ENCODE measurements at places on chromosomes 12 and 14.

DNA sequence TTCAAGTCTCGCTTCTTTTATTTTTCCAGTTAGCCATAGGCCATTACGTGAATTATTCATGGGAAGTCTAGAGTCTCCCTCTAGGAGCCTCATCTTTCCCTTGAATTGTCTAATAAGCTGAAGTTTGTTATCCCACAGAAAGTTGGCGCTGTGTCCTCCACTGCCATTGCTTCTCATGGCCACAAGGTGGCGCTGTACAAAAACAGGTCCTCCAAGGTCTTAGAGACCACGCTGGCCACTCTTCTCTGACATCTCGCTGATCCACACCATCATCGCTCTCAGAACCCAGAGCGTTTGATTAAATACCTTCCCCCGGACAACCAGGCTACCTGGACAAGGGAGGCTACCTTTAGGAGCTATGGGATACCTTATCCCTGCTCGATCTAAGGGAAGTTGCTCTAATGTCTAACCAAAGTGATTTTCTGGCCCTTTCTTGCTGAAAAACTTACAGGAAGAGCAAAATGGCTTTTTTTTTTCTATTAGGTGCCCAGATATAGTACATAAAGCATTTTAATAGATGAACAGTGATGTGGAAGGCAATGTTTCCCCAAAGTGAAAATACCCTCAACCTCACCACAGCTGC is 110.0 kb downstream of the CCDC60 start:
- no peak for DNase-seq

DNA sequence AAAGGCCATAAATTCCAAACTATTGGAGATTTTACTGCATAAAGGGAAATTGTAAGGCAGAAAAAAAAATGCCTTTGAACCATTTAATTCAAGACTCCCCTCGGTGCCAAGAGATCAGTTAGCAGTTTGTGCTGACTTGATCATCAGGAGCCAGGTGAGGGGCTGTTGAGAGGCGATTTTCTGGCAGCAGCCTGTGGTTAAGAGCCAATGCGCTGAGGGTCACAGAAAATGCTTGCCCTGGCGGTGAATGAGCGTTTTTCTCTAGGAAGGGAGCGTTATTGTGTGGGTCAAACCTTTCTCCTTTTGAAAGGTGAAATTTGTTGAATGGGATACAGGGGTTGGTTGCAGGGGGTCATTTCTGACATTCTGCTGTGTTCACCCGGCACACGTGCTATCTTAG is 4.7 kb downstream of the SRRM4 start:
- no peak for DNase-seq

GRCh38 chr12:27434673-27435565 is 11.6 kb upstream of the SMCO2 start:
- DNase-seq: peak; percentile 20

GRCh38 chr12:114864837-114865551 is 181.0 kb upstream of the TBX3 start:
- no peak for DNase-seq

DNA sequence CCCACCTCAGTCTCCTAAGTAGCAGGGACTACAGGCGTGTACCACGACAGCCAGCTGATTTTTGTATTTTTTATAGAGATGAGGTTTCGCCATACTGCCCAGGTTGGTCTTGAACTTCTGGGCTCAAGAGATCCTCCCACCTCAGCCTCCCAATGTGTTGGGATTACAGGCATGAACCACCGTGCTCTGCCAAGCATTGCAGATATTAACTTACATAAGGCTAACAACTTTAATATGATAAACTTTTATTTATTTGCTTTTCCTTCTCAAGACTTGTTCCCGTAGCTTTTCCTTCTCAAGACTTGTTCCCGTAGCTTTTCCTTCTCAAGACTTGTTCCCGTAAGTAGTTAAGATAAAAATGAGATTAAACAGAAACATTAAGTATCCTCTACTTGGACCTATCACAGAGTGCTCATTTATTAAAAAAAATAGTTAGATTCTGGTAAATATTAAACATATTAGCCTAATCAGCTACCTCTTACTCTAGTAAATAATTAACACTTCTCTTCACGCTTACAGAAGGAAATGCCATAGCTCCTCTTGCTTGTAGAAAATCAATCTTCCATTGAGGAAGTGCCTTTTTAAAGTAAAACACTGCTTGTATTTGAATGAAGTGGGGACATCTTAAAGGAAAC is 157.7 kb upstream of the KITLG start:
- no peak for DNase-seq

DNA sequence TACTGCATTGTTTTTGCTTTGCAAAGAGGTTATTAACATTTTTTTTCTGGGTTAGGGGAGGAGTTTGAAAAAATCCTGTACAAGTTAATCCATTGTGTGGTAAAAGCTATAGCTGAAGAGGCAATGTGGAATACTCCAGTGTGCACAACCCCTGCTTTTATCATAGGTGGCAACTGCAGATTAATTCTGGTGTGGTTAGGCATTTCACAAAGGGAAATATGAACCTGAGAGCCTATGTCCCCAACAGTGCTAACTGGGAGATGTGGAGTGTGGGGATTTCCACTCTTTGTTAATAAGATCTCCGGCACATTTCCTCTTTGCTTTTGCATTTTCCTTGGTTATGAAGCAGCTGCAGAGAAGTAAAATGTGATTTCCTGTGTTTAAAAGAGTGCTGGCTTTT is 33.6 kb downstream of the PRORP start:
- no peak for DNase-seq

DNA sequence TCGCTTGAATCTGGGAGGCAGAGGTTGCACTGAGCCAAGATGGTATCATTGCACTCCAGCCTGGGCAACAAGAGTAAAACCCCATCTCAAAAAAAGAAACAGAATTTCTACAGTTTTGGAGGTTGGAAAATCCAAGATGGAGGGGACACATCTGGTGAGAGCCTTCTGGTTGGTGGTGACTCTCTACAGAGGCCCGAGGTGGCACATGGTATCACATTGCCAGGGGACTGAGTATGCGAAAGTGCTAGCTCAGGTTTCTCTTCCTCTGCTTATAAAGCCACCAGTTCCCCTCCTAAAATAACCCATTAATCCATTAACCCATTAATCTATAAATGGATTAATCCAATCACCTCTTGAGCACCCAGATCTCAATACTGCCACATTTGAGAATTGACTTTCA is 70.8 kb upstream of the DACT1 start:
- DNase-seq: no peak

DNA sequence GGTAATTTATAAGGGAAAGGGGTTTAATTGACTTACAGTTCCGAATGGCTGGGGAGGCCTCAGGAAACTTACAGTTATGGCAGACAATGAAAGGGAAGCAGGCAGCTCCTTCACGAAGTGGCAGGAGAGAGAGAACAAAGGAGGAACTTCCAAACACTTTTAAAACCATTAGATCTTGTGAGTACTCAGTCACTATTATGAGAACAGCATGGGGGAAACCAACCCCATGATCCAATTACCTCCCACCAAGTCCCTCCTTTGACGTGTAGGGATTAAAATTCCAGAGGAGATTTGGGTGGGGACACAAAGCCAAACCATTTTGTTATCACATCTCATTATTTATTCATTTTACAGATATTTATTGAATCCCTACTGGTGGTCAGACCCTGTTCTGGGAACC is 822.8 kb downstream of the GALC start:
- DNase-seq: no peak

GRCh38 chr14:91379579-91379932 is 38.1 kb downstream of the CCDC88C start:
- no peak for DNase-seq

DNA sequence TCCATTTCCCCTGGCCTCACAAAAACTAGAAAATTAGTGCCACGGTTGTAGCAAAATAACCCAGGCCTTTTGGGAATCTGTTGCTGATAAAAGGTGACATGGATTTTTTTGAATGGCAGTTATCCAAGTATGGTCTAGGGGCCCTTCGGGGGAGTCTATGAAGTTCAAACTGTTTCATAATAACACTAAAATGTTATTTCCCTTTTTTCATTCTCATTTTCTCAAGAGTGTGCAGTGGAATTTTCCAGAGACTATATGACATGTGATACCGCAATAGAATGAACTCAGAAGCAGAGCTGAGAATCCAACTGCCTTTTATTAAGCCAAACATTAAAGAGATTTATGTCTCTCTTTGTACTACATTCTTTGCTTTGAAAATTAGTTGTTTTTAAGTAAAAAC is 26.9 kb downstream of the GSTZ1 start:
- DNase-seq: no peak

GRCh38 chr12:120943482-120943881 is 34.9 kb upstream of the HNF1A start:
- DNase-seq: no peak

- DNase-seq: no peak
These were observed 32.8 kb downstream of the SPTLC2 start for GRCh38 chr14:77583657-77584056.

- no peak for DNase-seq
These were observed 36.9 kb downstream of the ZFC3H1 start for GRCh38 chr12:71626768-71627167.

- no peak for DNase-seq
These were observed 166.7 kb upstream of the SYT1 start for GRCh38 chr12:78697817-78698415.

DNA sequence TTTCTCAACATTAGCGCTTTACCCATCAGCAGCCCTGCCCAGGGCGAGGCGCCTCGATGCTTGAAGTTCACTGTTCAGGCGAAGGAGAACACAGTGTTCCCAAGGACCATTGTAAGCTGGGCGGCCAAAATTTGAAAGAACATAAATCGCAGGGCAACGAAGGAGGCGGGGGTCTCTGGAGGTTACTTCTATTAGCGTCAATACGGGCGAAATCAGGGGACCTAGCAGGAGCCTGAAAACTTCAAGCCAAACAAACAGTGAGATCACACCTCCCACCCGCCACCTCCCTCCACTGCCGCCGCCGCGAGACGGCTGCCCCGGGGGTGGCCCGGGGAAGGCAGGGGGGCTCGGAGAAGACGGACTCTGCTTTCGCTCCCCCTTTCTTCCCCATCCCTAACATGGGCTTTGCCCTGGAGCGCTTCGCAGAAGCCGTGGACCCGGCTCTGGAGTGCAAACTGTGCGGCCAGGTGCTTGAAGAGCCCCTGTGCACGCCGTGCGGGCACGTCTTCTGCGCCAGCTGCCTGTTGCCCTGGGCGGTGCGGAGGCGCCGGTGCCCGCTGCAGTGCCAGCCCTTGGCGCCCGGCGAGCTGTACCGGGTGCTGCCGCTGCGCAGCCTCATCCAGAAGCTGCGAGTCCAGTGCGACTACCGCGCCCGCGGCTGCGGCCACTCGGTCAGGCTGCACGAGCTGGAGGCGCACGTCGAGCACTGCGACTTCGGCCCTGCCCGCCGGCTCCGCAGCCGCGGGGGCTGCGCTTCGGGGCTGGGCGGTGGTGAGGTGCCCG is at the start of gene PDZRN4:
PDZRN4 (plus strand) TSS at position 263 of the 783 bp plus-strand sequence.
- no peak for DNase-seq

GRCh38 chr12:6461401-6462233 is 8.9 kb downstream of the VAMP1 start:
- DNase-seq: peak; percentile 64

- DNase-seq: no peak
These were observed 3.6 kb downstream of the NXPH4 start for GRCh38 chr12:57219993-57220754.

GRCh38 chr12:79381248-79382208 is 309.2 kb downstream of the PAWR start:
- no peak for DNase-seq

GRCh38 chr12:4267704-4268328 is 5.7 kb upstream of the CCND2 start:
- no peak for DNase-seq

- DNase-seq: no peak
These were observed 372.1 kb upstream of the FAR2 start for GRCh38 chr12:28776913-28777422.

DNA sequence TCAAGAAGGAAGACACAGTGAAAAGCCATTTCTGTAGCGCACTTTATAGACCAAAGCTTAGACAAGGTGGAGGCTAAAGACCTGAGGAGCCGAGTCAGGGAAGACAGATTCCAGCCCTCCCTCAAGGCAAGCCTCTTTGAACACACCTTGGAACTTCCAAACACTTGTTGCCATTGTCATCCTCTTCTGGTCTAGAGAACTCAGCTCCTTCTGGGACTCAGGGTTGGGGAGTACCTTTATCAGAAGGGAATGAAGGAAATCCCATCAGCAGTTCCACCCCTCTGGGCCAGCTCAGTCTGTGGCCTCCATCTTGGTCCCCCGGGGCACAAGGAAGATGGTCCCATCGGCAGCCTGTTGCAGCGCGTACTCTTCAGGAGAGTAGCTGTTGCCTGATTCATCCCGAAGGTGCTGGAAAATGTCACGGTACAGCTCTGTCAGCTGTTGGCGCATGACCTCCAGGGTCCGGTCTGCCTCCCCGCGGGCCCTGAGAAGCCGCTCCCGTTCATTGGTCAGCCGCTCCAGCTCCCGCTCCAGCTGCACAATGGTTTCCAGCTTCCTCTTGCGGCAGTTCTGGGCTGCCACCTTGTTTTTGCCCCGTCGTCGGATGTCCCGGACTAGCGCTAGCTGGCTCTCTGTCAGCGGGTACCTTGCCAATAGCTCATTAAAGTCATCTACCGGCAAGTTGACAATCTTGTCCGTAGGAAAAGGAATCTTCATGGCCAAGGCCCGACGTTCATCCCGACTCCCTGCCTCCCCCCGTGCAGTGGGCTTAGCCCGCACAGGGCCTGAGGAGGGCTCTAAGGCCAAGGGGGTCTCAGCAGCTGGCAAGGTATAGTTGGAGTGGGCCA is 8.5 kb downstream of the NFE2 start:
- DNase-seq: no peak

DNA sequence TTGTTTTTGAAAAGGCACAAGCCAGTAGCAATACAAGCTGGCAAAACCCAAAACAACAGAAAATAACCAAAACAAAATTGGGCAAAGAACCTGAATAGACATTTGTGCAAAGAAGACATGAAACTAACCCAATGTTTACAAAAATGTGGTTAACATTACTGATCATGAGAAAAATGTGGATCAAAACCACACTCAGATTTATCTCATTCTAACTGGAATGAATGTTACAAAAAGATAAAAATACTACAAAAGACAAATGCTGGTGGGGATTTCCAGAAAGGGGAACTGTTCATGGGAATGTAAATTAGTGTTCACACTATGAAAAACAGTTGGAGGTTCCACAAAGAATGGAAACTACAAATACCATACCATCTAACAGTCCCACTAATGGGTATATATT is 26.6 kb downstream of the ASCL4 start:
- no peak for DNase-seq

- no peak for DNase-seq
These were observed 49.0 kb upstream of the CPNE8 start for GRCh38 chr12:38954238-38954873.

- DNase-seq: no peak
These were observed 67.6 kb downstream of the AACS start for GRCh38 chr12:125132698-125133400.

DNA sequence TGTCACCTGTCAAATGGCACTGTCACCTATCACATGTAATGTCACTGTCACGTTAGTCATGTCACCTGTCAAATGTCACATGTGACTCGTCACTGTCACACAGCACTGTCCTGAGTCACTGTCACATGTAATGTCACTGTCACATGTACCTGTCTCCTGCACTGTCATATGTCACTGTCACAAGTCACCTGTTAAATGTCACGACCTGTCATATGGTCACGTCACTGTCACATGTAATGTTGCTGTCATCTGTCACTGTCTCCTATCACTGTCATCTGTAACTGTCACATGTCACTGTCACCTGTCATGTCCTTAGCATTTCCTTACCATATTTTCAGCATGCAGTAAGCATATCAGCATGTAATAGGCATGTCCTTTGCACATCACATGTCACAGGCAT is 27.1 kb upstream of the TESC start:
- no peak for DNase-seq

- no peak for DNase-seq
These were observed 19.3 kb upstream of the MMP17 start for GRCh38 chr12:131808744-131809371.

- DNase-seq: no peak
These were observed 28.7 kb downstream of the ARID4A start for GRCh38 chr14:58327019-58327418.

GRCh38 chr14:66804141-66804540 is 296.2 kb downstream of the GPHN start:
- DNase-seq: no peak
